ENCODE measurements at places on chromosomes 13 and 19.

- no peak for DNase-seq
Measured at GRCh38 chr19:29285878-29286277, 72.9 kb upstream of the UQCRFS1 start.

DNA sequence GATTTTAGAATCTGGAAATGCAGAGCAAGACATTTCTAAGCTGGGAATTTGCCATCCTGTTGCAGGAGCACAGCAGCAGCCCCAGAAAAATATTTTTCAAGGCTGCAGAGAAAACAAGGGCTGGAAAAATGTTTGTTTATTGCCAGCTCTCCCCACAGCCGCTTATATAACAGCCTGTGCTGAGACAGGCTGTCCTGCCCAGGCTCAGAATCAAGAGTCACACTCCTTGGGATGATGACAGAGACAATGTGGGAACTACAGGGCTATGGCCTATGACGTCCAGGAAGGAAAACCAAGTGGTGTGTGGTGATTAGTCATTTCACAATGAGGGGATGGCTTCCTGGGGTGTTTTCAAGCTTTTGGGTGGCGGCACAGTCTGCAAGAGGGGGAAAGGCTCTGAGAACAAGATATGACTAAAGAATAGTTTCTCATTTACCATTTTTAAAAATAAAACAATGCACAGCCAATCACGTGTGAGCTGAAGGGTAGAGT lies 136.3 kb upstream of the SERP2 start:
- DNase-seq = no peak

GRCh38 chr13:37381502-37381901 lies 217.1 kb downstream of the POSTN start:
- DNase-seq = no peak

DNA sequence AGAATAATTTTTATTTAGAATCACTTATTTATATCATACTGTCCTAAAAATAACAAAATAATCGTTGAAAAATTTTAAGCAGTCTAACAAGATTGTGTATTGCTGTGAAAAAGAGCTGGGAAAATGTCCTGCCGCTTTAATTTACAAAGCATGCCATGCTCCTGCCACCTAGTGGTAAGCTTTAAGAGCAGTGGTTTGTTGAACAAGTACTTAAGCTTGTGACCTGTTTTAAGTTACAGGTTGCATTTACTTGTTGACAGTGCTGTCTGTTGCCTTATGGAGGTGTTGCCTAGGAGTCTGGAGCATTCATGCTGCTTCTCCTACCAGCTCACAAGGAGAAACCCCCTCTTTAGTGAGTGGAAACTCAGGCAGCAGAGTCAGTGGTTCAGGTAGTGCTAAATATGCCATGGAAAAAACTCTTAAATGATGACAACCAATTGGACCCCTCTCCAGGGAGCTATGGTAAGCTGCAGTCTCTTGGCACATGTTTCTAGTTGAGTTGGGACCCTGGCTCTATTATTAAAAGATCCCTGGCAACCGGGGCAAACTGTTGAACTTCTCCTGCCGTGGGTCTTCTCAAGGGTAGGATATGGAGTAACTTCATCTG lies 68.4 kb downstream of the SPATA13 start:
- no peak for DNase-seq

DNA sequence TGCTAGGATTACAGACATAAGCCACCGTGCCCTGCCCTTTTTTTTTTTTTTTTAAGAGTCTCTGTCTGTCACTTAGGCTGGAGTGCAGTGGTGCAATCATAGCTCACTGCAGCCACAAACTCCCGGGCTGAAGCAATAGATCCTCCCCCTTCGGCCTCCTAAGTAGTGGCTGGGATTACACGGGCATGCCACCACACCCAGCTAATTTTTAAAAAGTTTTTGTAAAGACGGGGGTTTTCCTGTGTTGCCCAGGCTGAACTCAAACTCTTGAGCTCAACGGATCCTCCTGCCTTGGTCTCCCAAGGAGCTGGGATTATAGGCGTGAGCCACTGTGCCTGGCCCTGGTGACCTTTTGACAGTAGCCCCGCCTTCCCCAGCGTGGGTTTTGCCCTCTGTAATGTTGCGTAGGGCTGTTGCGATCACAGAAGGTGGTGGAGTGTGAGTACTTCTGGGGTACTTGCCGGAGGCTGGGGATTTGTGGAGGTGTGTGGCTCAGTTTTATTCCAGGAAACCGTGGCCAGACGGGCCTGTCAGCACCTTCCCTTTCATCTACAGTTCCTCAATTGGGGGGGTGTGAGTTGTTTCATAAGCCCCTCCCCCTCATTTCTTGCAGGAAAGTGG lies 11.6 kb upstream of the RETN start:
- DNase-seq = no peak

GRCh38 chr19:8333767-8334457 lies 9.2 kb downstream of the KANK3 start:
- no peak for DNase-seq

- peak; percentile 31 for DNase-seq
Measured at GRCh38 chr13:95300625-95301182, 547 bp downstream of the ABCC4 start.

DNA sequence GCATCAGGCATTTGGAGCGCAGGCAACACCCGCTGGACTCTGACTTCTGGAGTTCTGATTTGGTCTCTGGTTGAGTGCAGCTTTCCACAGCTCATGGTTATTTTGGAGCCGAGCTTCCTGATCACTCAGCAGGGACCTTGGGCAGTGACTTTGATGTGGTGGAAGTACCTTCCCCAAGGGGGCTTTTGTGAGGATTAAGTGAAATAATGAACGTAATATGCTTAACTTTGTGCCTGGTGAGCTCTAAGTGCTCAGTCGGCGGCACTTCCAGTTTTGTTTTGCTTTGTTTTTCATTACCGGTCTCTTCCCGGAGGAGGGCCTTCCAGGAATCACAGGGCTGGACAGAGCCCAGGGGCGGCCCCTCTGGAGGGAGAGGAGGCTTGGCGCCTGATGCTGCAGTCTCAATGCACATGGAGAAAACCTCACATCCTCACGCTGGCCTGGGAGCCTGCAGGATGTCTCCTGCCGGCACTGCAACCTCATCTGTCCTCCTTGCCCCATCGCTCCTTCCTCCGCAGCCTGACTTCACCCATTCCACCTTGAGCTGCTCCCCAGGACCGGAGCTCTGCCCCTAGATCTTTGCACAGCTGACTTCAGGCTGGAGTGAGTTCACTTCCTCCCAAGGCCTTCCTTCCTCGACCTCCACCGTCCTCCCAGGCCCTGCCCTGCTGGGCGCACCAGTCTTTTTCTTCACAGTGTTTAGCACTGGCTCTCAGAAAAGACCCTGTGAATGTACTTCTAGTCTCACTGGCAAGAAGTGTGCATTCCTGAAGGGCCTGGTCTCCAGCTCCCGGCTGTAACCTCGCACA lies 1.5 kb downstream of the PLEKHF1 start:
- DNase-seq = no peak

- DNase-seq = no peak
Measured at GRCh38 chr13:66700117-66700601, 530.0 kb downstream of the PCDH9 start.

GRCh38 chr19:12788682-12789097 lies 2.6 kb upstream of the JUNB start:
- no peak for DNase-seq

GRCh38 chr19:1700733-1701663 lies 48.6 kb upstream of the TCF3 start:
- no peak for DNase-seq

GRCh38 chr13:75327135-75327510 lies 154.8 kb downstream of the TBC1D4 start:
- no peak for DNase-seq

GRCh38 chr19:5891938-5892771 lies 11.4 kb downstream of the NDUFA11 start:
- DNase-seq = no peak

DNA sequence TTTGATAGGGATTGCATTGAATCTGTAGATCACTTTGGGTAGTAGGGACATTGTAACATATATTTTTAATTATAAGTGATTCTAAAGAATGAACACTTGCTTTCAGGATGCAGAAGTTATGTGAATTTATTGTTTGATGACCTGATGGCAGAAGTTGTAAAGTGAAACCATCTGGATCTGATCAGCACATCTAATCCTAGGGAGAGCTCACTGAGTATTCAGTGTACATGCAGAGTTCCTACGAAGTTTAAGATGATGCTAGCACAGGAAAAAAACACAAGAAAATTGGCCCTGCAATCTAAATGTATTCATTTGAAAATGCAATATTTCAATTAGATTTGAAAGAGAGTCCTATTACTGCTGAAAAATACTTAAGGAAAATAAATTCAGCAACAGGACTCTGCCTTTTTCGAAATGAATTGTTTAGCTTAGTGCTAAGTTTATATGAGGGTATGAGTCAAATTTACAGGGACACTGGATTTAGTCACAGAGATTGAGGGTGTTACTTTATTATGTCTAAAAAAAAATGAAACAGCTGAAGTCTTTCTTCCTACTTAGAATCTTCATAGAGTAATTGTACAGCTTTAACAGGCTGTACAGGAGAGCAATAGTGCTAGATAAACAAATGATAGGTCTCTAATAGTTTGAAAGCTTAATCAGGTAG lies 385.7 kb downstream of the DCT start:
- no peak for DNase-seq

- no peak for DNase-seq
Measured at GRCh38 chr13:35961461-35962220, 169.5 kb downstream of the DCLK1 start.

GRCh38 chr19:5907241-5907640 lies 2.6 kb downstream of the VMAC start:
- no peak for DNase-seq

GRCh38 chr19:3359015-3359918 lies 7.1 kb upstream of the NFIC start:
- DNase-seq = peak; percentile 60

GRCh38 chr13:102838982-102839381 lies 6.8 kb upstream of the ERCC5 start:
- DNase-seq = no peak

DNA sequence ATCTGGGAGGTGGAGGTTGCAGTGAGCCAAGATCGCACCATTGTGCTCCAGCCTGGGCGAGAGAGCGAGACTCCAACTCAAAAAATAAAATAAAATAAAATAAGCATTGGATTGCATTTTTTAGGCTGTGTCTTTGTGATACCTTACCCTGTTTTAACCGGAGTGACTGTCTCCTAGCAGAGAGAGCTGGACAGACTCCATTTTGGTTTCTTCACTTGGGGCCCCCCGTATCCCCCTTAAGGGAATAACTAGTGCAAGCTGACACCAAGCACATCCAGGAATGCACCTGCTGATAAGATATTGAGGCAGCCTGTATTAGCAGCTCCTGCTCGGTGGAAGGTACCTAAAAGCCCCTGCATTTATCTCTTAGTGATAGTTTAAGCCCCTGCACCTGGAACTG lies 20.8 kb upstream of the GPR32 start:
- DNase-seq = no peak

DNA sequence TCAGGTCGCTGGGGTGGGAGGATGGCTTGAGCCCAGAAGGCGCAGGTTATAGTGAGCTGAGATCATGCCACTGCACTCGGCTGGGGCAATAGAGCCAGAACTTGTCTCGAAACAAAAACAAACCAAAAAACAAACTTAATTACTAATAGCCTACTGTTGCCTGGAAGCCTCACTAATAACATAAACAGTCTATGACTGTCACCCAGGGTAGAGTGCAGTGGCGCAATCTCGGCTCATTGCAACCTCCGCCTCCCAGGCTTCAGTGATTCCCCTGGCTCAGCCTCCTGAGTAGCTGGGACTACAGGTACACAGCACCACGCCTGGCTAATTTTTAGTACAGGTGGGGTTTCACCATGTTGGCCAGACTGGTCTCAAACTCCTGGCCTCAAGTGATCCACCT lies 18.0 kb downstream of the CATSPERD start:
- no peak for DNase-seq

- no peak for DNase-seq
Measured at GRCh38 chr19:47157431-47158321, 27.0 kb downstream of the SAE1 start.

GRCh38 chr19:33484226-33484774 lies 37.3 kb downstream of the PEPD start:
- DNase-seq = no peak

- DNase-seq = no peak
Measured at GRCh38 chr19:11141937-11142527, 13.6 kb downstream of the SPC24 start.

DNA sequence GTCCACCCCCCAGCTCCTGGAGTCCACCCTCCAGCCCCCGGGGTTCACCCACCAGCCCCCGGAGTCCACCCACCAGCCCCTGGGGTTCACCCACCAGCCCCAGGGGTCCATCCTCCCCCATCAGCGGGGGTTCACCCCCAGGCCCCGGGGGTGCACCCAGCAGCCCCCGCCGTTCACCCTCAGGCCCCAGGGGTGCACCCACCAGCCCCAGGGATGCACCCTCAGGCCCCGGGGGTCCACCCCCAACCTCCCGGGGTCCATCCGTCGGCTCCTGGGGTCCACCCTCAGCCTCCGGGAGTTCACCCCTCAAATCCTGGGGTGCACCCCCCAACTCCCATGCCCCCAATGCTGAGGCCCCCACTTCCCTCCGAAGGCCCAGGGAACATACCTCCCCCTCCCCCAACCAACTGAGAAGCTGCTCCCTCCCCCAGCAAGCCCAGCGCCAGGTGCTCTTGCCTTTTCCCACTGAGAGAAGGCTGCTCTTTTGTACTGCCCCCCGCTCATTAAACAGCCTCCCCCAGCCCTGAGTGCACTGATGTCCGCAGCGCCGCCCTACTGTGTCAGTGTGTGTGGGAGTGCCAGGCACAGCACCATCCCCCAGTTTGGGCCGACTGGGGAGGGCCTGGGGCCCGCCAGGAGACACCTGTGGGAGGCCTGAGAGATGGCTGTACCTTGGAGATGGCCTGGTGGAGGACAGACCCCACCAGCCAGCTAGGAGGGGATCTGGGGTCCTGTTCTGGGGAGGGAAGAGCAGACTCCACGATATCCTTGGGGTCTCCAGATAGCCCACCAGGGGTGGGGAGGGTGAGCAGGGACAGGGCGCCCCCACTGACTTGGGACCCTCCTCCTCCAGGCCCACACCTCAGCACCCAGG lies 750 bp upstream of the AMH start:
- no peak for DNase-seq

- DNase-seq = no peak
Measured at GRCh38 chr13:112256716-112257494, 119.2 kb upstream of the SPACA7 start.

GRCh38 chr19:10747674-10748073 lies 29.8 kb downstream of the DNM2 start:
- DNase-seq = no peak

GRCh38 chr13:41645331-41645730 lies 188.0 kb downstream of the RGCC start:
- no peak for DNase-seq

DNA sequence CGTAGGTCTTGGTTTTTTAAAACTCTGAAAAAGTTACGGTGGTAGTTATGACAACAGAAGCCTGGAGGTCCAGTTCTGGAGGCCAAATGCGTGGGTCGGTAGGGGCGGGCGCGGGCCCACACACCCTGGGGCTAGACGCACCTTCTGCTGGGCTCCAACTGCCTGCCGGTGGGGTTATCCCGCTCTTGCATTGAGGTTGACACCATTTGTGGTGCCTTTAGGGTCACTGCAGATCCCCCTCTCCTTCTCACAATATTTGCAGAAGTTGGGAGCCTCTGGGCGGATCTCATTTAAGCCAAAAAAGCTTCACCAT lies 81.6 kb downstream of the CHST8 start:
- no peak for DNase-seq

GRCh38 chr19:48510421-48511268 lies 990 bp downstream of the LMTK3 start:
- DNase-seq = no peak

Measured in stimulated activated CD4-positive, alpha-beta T cell treated with anti-CD3 and anti-CD28 coated beads, TNF-alpha, amount 100 ng/mL, for 1 hour (primary cell).